A549 treated with CORT108297 at 1 μM for 4 hours (cell line): ENCODE measurements at places on chromosomes 4 and X. TPM values are rescaled to one million over a fixed set of nuclear protein-coding genes. Genes with fewer than 3 reads are reported as not detected.

Gene SATL1
- total RNA-seq = not detected in 5 replicates

Gene TMSB15A
- 0.40 to 1.4 TPM (median 0.73 TPM) in 5 replicates for total RNA-seq

Gene MAOA
- total RNA-seq = 0.17 to 0.80 TPM (median 0.35 TPM) in 5 replicates

Gene TRIM75
- not detected in 5 replicates for total RNA-seq

Gene ZXDB
- 6.0 to 8.5 TPM (median 6.6 TPM) in 5 replicates for total RNA-seq
